Aorta (tissue), 5 donors: ENCODE measurements at places on chromosomes 3 and 15. TPM values are rescaled to one million over a fixed set of nuclear protein-coding genes. Genes with fewer than 3 reads are reported as not detected.

DNA sequence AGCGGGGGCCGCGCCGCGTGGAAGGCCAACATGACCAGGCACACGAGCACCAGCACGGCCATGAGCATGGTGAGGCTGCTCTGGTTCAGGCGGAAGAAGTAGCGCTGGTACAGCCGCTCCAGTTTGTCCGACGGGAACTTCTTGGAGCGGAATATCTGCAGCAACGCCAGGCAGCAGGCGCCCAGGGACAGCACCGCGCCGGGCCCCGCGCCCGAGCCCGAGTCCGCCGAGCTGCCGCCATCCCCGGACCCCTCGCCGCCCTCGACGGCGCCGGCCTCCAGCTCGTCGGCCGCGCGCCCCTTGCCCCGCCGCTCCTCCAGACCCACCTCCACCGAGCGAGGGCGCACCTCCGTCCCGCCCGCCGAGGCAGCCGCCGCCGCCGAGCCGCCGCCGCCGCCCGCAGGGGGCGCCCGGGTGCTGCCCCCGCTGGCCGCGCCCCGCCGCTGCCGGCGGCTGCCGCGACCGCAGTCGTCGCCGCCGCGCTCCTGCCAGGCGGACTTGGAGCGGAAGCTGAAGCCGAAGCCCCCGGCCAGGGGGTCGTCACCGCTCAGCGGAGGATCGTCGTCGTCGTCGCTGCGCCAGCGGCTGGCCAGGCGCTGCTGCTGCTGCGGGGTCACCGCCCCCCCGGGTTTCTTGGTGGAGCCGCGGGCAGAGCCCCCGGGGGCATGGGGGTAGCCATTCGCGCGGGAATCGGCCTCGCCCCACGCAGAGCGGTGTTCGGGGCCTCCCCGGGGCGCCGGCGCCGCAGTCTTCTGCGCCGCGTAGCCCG, 957 bp downstream of the ADCY5 start:
- H3K36me3 ChIP-seq: no peaks in the 10 kb centered on the region
- peak overlapping the region; percentile 62 for H3K27ac ChIP-seq
- H3K4me3 ChIP-seq: peak overlapping the region; percentile 87
- H3K4me1 ChIP-seq: no peaks in the 10 kb centered on the region

Gene U2SURP
- 84.0 TPM for total RNA-seq

DNA sequence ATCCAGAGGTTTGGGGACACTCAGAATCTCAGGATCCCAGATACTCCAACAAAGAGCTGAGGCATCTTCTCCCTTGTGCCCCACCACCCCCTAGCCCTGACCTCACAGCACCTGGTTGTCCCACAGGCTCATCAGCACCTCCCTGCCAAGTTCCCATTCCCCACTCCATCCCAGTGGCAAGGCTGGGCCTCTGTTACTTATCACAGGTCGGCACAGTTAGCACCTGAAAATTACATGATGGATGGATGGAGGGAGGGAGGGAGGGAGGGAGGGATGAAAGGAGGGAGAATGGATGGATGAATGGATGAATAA, 12.8 kb downstream of the MYL3 start:
- no peak overlapping the region for H3K4me3 ChIP-seq
- no peaks in the 10 kb centered on the region for H3K4me1 ChIP-seq
- no peaks in the 10 kb centered on the region for H3K36me3 ChIP-seq
- DNase-seq: no peak

Gene CISH
- 8.3 TPM for total RNA-seq

- no peak overlapping the region for H3K27ac ChIP-seq
- H3K4me3 ChIP-seq: no peak overlapping the region
- no peak for DNase-seq
- H3K4me1 ChIP-seq: no peaks in the 10 kb centered on the region
- H3K27me3 ChIP-seq: no peaks in the 10 kb centered on the region
Observed at GRCh38 chr15:79543097-79543496, 111.0 kb downstream of the MINAR1 start.

Gene SLC22A13
- total RNA-seq: 1.1 TPM

Gene MFGE8
- 1,647 TPM for total RNA-seq

DNA sequence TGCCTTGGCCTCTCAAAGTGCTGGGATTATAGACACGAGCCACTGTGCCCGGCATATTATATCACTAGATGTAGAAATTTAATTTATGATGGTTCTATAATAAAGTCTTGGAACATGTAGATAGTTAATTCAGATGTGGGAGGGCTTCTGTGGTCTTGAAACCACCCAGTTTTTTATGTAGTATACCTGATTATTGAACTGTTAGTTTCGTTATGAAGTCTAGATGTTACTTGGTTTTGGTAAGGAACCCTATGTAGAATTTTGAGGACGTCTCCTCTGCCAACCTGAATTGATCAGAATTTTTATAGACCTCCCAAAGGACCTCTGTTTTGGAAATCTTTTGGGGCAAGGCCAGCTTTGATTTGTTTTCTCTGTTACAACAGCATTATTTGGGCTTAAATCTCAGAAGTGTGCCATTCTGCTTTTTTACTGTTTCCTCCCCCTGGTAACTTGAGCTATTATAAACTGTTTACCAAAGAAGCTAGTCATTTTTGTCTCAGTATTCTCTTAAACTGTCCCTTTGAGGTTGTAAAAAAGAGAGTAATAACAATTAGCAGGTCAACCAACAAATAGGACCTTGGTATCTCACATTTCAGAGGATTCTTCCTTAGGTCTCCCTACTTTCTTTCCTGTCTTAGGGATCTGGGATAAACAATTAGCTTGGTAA, 20.8 kb downstream of the AKAP13 start:
- H3K36me3 ChIP-seq: no peaks in the 10 kb centered on the region
- no peak for DNase-seq
- H3K4me1 ChIP-seq: peaks cover 24% of the 10 kb centered on the region
- H3K27me3 ChIP-seq: no peaks in the 10 kb centered on the region
- H3K27ac ChIP-seq: no peak overlapping the region
